Right atrium auricular region (tissue), 2 donors: ENCODE measurements at places on chromosomes 6 and 20. TPM values are rescaled to one million over a fixed set of nuclear protein-coding genes. Genes with fewer than 3 reads are reported as not detected.

DNA sequence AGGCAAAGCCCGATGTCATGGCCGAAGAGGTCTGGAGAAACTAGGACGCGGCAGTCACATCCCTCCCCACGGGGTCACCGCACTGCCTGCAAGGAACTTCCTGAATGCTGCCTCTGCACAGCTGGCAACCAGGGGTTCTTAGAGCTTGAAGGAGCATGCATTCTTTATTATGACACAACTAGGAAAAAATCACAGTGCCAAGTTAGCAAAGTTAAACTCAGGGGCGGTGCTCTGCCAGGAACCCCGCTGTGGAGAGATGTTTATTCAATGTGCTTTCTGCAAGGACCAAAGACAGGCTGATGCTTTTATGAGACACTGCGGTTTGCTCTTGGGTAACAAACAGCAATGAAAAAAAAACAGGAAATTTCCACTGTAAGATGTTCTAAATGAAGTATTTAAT is 287.3 kb upstream of the FOXQ1 start:
- no peak for DNase-seq

DNA sequence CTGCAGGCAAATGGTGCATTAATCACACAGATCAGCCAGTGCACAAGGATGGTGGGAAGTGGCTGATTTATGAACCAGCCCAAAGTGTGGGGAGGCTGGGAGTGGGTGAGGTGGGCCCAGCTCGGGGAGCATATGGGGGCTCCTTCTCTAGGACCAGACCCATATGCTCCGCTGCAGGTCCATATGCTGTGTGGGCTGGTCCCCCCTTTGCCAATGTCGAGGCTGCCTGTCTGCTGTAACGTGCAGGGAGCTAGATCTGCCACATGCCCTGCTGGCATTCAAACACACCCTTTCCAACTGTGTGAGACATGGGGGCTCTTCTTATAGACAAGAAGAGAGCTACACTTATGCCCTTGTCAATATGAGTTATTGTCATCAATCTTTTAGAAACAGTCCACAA is 566.3 kb downstream of the DHX35 start:
- no peak for DNase-seq

- DNase-seq: no peak
Measured at GRCh38 chr6:41371461-41371991, 36.1 kb downstream of the NCR2 start.

DNA sequence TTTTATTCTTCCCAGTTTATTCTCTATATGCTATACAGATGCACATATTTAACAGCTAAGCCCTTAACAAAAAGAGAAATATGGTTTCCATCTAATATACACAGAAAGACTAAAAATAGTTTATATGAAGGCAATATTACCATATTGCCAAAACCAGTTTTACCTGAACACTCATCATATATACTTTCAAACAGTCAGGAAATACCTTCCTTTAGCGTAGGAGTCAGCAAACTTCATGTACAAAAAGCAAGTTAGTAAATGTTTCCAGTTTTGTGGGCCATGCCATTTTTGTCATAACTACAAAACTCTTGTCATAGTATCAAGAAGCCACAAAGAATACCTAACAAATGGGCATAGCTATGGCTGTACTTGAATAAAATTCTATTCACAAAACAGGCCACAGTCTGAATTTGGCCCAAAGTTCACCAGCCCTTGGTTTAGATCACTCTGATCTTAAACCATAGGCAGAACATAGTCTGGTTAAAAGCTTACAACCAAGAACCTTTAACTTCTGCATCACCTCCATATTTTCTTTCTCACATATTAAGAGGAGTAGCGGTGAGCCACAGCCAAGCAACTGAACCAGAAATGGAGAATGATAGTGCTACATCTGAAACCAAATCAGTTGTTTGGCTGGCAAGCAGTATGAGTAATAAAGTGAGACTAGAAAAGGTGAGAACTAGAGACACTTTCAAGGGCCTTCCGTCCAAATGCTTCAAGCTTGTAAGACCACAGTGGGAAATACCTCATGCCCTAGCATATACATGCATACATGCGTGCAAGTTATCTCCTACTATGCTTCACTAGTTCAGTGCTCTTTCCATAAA is 116.6 kb downstream of the PTPRK start:
- DNase-seq: no peak

DNA sequence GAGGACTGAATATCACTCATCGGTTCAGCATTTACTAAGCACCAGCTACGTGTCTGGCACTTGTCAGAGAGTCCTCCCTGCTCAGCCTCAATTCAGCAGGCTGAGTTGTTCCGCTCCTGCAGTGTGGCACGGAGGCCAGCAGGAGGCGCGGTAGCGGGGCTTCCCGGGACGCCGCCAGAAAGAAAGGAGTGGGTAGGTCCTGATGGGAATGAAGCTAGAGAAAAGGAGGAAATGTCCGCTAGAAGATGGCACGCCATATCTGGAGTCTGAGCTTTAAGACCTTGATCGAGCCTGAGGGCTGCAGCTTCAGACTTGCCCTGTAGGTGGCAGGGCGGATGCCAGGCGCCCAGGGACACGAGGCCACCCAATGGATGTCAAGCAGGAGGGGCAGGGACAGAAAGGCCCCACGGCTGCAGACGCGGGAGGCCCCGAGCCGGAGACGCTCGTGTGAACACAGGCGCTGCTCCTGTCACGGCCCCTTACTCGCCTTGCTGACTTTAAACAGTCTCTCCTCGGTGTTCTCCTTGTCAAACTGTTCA is 18.7 kb downstream of the SERPINB6 start:
- peak; percentile 77 for DNase-seq

GRCh38 chr6:105994118-105994590 is 92.0 kb upstream of the PRDM1 start:
- DNase-seq: no peak

DNA sequence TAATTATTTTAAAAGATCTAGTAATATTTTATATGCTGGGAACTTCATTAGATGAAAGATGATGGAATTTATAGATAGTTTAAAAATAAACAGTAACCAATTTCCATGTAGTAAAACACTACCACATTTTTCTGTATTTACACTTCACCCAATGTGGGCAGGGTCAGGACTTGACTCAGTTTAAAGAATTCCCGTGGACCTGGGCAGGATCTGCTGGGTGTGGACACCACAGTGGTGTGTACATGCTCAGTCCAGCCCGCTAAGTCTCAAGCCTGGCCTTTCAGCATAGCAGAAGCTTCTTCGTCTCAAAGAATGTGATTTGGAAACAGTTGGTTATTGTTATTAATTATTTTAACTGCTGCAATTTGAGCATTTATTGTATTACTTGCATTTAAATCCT is 364.2 kb downstream of the SYNE1 start:
- DNase-seq: peak; percentile 62

GRCh38 chr6:33730611-33731010 is 16.1 kb downstream of the IP6K3 start:
- DNase-seq: no peak

DNA sequence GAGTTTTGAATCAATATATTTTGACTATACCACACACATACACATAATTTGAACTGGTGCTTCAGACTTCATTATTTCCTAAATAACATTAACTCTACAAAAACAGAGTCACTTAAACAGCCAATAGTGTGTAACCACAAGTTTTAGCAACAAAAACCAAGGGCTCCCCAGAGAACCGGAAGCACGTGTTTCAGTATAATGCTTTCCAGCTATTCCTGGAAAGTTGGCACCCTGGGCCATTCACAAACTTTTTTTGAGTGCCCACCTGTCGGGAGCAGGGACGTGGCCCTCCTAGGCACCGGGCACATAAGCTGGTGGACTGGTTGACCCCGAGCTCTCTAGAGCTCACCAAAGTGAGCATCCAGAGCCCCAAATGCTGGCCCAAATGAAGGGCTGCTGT is 1.9 kb upstream of the SLC35D3 start:
- no peak for DNase-seq

DNA sequence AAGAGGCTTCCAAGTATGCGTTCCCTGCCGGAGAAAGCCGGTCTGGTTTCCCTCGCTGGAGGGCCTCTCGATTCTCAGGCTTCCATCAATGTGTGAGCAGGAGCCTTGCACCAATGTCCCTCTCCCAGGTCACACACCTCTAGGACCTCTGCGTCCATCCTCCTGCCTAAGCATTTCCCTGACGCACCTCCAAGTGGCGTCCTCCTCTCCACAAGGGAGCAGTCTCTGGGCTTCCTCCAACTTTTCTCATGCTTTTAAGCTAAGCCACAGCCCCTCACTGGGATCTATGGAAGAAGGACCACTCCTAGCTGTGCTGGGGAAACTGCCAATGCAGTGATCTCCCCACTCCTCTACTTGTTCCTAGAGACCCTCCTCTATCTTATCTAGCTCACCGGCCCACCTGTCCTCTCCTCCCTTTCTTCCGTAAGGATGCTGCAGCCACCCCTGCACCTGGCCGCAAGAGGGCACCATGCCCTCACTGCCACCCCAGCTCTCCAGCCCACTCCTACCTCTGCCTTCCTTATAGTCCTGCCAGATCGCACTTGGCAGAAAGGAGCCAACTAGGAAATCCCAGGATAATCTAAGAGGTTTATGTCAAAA is 258.7 kb downstream of the LRFN2 start:
- DNase-seq: no peak

- peak; percentile 65 for DNase-seq
Measured at GRCh38 chr6:89368999-89369398, 16.5 kb upstream of the UBE2J1 start.

DNA sequence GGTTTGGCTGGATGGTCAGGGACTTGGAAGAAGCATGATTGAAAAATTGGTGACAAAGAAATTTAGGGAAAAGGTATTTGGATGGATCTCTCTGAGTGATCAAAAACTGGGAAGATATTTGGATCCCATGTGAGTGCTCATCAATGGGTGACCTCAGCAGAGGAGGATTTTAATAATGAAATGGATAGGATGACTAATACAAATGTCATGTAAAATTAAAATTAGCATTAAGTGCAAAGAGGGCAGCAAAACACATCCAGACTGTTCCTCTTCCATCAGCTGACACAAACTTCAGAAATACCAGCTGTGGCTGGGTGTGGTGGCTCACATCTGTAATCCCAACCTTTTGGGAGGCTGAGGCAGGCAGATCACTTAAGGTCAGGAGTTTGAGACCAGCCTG is 151.7 kb downstream of the THBS2 start:
- no peak for DNase-seq

- no peak for DNase-seq
Measured at GRCh38 chr6:111565326-111566221, 40.1 kb downstream of the TRAF3IP2 start.

DNA sequence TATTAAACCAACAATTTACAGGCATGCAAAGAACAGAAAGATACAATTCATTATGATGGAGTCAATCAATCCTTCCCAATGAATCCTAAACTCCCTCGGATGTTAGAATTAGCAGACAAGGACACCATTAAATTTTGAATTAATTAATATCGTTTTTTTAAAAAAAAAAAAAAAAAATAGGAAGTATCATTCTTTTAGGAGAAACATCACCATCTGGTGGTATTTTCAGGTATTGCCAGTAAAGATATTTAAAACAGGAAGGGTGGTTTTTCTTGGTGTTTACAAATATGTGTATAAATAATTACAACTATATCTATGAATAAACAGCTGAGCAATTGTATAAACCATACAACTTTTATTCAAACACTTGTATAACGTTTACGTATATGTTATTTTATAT is 564.4 kb downstream of the HAO1 start:
- DNase-seq: no peak

DNA sequence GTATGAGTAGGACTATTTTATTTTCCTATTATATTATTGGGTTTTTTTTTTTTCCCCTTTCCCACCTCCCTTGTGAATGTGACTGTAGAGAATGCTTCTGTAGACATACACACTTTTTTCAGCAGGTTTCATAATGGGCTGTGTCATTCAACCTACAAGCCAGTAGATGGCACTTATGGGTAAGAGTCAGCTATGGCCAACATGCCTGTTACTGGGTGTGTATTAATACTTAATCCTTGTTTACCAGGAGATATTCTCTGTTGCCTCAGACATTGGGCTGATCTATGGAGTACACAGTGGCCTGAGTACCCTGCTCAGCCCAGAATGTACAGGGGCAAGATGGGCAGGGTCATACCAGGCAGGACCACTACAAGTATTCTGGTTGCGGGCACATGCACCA is 382.5 kb downstream of the EPHA7 start:
- no peak for DNase-seq

Gene HLA-A
- 272 TPM for total RNA-seq

Gene NSFL1C
- 28.5 TPM for total RNA-seq

Gene PDE7B
- 11.2 TPM for total RNA-seq

Gene BPIFA2
- total RNA-seq: not detected

Gene NKAPL
- 3.1 TPM for total RNA-seq

Gene SLC22A1
- total RNA-seq: not detected
